ENCODE measurements at places on chromosomes 3 and 15.
A peak's percentile ranks its signal among the peaks of the same experiment; 100 is the strongest.

- no peak for DNase-seq
Observed at GRCh38 chr3:33940736-33941135, 142.3 kb downstream of the PDCD6IP start.

GRCh38 chr15:79122991-79123390 is 32.4 kb upstream of the RASGRF1 start:
- no peak for DNase-seq

DNA sequence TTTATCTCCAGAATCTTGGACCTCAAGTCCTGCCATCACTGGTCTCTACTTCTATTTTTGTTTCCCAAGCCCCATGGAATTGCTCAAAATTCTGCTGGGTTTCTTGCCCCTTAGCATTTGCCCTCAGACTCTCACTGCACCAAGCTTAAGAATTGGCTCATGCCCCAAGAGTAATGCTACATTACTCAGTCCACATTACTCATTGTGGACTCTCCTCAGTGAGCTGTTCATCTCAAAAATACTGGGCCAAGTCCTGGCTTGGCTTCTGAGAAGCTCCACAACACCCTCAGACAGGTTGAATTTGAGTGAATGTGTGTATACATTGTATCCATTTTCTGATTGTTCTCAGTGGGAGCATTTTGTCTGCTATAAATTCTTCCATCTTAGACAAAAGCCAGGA is 364.4 kb upstream of the ARHGEF26 start:
- no peak for DNase-seq

DNA sequence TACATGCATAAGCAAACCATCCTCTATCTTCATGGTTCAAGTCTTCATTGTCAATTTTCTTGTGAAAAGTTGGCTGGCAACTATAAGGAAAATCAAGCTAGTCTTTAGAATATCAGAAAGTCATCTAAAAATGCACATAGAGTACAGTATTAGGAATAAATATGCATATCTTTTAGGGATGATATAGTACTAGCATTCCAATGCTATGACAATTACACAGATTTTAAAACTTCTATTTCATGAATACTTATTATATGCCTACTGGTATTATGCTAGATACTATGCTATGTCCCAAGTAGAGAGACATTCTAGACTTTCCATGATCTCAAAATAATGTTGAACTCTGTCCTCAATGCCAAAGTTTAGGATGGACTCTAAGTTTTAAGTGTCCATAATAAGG is 81.3 kb upstream of the NAALADL2 start:
- no peak for DNase-seq

- DNase-seq: no peak
Observed at GRCh38 chr3:182909318-182910040, 70.9 kb downstream of the DCUN1D1 start.

- DNase-seq: no peak
Observed at GRCh38 chr15:74786551-74787165, 4.8 kb downstream of the CSK start.

- DNase-seq: no peak
Observed at GRCh38 chr3:180624714-180625113, 22.8 kb downstream of the TTC14 start.

DNA sequence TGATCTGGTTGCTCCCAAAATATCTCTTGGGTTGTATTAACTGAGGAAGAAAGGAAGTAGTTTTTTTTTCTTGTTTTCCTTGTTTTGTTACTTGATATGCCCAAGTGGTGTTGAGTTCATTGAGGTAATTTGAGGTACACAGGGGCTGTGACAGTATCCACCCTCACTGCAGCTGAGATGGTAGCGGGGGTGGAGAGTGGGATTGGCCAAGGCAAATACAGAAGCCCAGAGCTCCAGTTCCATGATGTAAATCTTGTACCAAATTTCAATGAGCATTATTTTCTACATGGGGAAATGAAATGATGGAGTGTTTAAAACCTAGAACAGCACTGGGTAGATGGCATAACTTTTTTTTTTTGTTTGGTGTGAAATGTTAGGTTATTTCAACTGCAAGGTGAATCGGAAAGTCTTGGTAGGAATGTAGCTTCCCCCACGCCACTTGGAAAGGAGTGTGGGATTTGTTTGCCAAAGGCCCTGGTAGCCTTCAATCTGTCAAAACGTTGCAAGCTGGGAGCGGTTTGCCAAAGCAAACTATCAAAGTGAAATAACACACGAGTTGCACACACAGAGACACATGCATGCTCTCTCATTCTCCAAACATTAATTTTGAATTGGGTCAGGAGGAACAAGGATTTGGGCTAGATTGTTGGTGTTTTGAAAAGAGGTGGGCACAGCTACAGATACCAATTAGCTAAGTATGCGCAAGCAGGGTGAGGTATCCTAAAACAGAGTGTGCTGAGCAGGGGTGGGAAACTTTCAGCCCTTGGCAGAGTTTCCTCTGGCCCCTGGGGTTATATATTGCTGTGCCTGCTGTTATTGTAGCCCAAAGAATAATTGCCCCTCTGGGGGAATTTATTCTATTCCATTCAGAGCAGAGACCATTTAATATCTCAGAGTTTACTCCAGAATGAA is 34.6 kb downstream of the THSD4 start:
- DNase-seq: no peak

GRCh38 chr3:64289622-64290021 is 64.4 kb upstream of the PRICKLE2 start:
- DNase-seq: no peak

- no peak for DNase-seq
Observed at GRCh38 chr15:89404023-89404422, 69.4 kb upstream of the POLG start.

DNA sequence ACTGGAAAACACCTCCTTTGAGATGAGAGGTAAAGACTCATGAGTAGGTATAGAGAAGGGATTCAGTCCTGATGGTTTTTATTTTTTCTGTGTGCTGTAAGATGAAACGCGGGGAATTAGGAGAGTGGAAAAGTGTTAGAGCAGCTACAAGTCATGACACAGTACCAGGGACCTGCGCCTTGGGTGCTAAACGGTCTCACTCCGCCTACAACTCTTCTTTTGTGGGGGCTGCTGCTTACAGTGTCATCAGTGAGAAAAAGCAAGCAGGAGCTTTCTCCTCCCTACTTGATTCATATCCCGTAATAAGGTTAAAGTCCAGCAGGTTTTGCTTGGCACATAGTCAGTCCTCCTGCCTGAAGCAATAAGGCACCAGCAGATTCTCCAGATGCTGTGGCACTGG is 39.1 kb downstream of the RASGRP1 start:
- peak; percentile 14 for DNase-seq

DNA sequence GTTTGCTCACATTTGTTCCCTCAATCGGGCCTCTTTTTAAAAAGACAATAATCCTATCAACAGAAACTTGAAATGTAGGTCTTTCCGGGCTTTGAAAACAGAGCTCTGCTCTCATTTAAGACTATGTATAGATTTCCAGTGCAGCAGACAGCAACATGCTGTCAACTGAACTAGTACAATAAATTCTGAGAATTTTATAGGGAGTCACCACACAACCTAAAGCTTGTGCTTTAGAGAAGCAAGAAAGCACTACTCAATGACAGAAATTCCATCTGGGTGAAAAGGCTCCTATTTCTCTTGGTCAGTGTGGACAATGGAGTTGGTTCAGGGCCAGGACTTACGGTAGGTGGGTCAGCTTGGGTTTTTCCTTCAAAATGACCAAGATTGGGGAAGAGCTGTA is 583.5 kb downstream of the ROBO1 start:
- no peak for DNase-seq

- no peak for DNase-seq
Observed at GRCh38 chr3:45929042-45929679, 14.1 kb upstream of the CXCR6 start.

DNA sequence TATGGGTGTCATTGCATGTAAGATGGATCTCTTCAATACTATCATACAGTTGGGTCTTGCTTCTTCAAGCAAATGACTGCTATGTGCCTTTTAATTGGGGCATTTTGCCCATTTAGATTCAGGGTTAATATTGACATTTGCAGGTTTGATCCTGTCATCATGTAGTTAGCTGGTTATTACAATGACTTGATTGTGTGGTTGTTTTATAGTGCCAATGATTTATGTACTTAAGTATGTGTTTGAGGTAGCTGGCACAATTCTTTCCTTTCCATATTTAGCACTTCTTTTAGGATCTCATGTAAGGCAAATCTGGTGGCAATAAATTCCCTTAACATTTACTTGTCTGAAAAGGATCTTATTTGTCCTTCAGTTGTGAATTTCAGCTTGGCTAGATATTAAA is 267.5 kb downstream of the VGLL3 start:
- DNase-seq: no peak

GRCh38 chr15:57541805-57542504 is 49.7 kb upstream of the MYZAP start:
- no peak for DNase-seq

DNA sequence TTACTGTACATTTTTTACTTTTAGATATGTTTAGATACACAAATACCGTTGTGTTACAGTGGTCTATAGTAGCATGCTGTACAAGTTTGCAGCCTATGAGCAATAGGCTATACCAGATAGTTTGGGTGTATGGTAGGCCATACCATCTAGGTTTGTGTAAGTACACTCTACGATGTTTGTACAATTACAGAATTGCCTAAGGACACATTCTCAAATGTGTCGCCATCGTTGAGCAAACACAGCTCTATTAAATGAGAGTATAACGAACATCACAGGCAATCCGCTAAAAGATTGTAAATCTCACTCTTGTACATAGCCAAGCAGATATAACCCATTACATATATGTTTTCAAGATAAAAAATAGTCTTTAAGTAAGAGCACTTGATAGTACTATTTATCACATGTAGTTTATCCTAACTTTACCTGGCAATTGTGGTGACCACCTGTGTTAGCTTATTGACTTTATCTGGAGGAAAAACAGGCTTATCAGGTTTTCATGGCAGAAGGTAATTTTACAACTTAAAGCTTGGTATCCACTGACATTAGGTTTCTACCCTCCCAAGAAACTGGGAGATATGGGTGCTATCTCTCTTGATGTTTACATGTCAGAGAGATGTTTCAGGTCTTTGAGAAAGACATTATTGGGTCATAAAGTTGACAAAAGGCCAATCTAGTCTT is 898.7 kb downstream of the NSUN3 start:
- DNase-seq: no peak

GRCh38 chr3:120418866-120419490 is 31.8 kb downstream of the FSTL1 start:
- DNase-seq: peak; percentile 49

DNA sequence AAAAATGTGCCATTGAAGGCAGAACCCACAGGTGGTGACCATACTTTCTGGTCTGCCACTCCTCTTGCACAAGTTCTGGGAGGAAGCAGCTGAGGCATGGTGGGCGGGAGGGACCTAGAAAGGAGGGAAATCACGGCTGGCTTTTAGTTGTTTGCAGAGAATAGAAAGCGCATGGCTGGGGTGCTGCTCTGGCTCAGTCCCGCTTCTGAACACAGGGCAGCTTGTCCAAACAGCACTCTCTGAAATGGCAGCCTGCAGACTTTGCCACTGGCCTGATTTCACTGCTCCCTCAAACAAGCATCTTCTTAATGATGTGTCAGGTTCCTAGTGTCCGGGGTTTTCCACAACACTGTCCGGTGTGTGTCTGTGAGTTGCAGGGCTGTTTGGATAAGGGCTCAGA is 76.7 kb downstream of the AAGAB start:
- no peak for DNase-seq

DNA sequence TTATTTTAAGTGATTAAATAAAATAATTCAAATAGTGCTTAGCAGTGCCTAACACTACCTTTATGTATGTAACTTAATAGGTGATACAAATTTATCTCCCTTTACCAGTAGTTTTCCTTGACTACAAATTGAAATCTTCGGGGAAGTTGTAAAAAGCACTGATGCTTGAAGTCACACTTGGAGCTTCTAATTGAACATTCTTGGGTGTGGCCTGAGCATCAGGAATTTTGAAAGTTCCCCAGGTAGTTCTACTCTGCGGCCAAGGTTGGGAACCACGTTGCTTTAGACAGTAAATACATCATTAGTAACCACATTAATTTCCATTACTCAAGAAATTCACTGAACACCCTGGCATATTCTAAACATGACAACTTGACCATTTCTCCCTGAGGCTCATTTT is 351.4 kb downstream of the CNTN6 start:
- no peak for DNase-seq

- peak; percentile 70 for DNase-seq
Observed at GRCh38 chr15:70111203-70112073, 13.7 kb upstream of the TLE3 start.

DNA sequence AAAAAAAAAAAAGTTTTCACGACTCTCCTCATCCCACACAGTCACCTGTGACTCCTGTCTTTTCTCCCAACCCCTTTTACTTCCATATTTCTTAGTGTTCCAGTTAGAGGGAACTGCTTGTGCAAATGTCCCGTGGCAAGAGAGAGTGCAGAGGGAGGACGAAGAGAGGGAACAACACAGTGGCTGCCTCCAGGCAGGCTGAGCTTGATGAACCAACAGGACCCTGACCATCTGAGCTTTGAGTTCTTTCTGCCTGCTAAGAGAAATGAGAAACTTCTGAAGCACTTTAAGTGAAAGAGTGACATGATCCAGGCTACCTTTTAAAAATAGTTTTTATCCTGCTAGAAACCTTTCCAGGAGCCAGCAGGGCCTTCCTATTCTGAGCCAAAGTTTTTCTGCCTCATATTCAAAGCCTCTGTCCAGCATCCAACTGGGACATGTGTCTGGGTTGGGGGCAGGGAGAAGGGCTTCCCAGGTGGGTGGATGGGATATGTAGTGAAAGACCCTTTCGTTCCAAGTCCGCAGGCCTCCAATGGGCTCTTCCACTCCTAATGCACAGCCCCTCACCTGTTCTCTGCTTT is 239.9 kb downstream of the OPA1 start:
- no peak for DNase-seq

- no peak for DNase-seq
Observed at GRCh38 chr3:95733336-95733735, 1081.1 kb upstream of the EPHA6 start.

DNA sequence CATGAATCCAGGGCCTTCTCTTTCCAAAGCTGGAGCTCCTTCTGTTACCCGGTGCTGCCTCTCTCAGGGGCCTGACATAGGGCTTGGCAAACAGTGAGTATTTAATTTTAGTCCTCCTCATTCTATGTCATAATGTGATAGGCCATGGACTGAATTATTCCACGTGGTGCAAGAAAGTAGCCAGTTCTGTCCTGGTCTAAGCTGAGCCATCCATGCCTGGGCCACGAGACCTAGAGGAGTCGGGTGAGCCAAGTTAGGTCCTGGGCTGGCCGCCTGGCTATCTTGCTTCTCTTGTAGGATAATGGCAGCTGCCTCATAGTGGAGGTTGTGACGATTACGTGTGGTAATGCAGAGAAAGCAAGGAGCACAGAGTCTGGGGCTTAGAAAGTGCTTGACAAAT is 170.6 kb downstream of the FAM43A start:
- DNase-seq: no peak

GRCh38 chr15:96234109-96234892 is 96.2 kb upstream of the NR2F2 start:
- DNase-seq: no peak

DNA sequence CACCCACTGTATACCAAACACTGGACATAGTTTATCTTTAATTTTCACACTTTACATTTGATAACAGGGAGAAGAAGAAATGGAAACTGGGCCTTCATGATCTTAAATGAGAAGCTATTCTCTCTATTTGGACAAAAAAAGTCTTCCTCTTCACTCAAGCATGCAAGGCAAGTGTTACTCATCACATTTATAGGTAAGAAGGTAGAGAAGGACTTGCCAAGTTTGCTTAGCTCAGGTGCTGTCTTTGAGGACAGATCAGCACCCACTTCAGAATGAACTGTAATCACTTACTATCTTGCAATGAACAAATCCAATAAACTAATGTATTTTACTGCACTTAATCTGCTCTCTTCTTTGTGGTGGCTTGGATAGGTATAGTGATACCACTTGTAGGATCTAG is 1.1 kb upstream of the MYH15 start:
- DNase-seq: no peak
